ENCODE measurements at places on chromosomes 4 and X.

- DNase-seq, result peak; percentile 33
These were observed 55.1 kb downstream of the RAB40A start for GRCh38 chrX:103464072-103464773.

- DNase-seq, result no peak
These were observed 60.9 kb downstream of the RTL9 start for GRCh38 chrX:110419512-110419911.

- no peak for DNase-seq
These were observed 355 bp downstream of the SCML1 start for GRCh38 chrX:17737710-17737985.

DNA sequence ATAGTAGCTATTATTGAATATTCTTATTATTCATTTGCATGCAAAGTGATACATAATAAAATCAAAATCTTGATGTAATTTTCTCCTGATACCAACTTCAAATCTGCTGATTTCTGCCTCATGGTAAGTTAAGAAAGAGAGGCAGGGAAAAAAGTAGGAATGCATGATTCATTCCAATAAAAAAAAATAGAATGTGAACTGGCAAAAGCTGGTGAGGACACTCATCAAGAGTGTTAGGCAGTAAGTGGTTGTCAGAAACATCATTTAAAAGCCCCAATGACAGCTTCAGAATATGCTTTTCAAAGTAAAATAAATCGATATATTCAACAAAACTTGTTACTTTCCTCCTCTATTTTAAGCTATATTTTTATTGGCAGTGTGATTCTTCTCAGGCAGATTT lies 979.1 kb downstream of the TECRL start:
- DNase-seq, result peak; percentile 0

- no peak for DNase-seq
These were observed 218.2 kb upstream of the FMR1 start for GRCh38 chrX:147693511-147693910.

All from fibroblast of skin of scalp (primary cell).